ENCODE measurements at places on chromosomes 3 and 15.
A peak's percentile ranks its signal among the peaks of the same experiment; 100 is the strongest.

DNA sequence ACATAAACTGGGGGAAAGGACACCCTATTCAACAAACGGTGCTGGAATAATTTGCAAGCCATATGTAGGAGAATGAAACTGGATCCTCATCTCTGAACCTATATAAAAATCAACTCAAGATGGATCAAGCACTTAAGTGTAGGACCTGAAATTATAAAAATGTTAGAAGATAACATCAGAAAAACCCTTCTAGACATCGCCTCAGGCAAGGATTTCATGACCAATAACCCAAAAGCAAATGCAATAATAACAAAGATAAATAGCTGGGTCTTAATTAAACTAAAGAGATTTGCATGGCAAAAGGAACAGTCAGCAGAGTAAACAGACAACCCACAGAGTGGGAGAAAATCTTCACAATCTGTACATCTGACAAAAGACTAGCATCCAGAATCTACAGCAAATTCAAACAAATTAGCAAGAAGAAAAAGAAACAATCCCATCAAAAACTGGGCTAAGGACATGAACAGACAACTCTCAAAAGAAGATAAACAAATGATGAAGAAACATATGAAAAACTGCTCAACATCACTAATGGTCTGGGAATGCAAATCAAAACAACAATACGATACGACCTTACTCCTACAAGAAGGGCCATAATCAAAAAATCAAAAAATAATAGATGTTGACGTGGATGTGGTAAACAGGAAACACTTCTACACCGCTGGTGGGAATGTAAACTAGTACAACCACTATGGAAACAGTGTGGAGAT lies 408.7 kb downstream of the CNTN6 start:
- H3K4me1 ChIP-seq, result no peaks in the 10 kb centered on the region
- H3K27ac ChIP-seq, result no peak overlapping the region
- no peaks in the 10 kb centered on the region for H3K36me3 ChIP-seq
- no peak overlapping the region for H3K4me3 ChIP-seq
- no peak for DNase-seq
- no peaks in the 10 kb centered on the region for H3K27me3 ChIP-seq

DNA sequence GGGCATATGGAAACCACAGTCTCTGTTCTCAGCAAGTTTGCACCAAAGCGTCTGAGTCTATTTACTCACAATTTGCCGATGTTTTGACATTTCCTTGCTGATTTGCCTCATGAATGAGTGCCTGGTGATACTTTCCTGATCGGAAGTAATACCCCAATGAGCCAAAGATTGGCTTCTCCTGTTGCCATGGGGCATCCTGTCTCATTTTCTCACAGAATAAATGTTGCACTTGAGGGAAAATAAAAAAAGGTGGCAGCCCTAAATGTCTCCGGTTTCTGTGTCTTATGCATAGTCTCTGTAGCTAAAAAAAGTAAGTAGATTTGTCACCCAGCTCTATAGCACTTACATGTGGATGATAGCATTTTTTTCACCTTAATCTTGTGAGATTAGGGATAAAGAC lies 73.7 kb upstream of the CADPS start:
- no peak overlapping the region for H3K4me3 ChIP-seq
- H3K27ac ChIP-seq, result no peak overlapping the region
- H3K36me3 ChIP-seq, result no peaks in the 10 kb centered on the region
- H3K27me3 ChIP-seq, result no peaks in the 10 kb centered on the region
- no peak for DNase-seq

DNA sequence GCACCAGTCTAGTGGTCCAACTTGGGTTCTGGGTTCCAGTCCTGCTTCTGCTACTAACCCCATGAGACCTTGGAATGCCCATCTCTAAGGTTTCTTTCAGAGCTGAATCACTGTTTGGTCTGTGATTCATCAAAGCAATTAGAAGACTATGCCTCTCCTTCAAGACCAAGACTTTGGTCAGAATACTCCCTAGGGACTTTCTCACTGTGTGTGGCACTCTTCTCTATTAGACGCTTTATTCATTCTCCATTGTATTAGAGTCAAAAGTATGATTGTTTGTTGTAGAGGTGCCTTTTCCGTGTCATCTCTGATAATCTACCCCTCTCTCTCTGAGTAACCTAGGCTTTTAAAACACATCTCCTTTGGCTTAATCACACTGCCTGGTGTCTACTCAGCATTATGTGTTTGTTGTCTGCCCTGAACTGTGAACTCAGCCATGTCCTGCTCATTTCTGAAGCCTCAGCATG lies 90.5 kb downstream of the LPP start:
- H3K36me3 ChIP-seq, result no peaks in the 10 kb centered on the region
- H3K4me1 ChIP-seq, result peaks cover 24% of the 10 kb centered on the region
- H3K27me3 ChIP-seq, result no peaks in the 10 kb centered on the region
- H3K27ac ChIP-seq, result no peak overlapping the region

GRCh38 chr3:64351713-64352638 lies 126.7 kb upstream of the PRICKLE2 start:
- H3K4me1 ChIP-seq, result peaks cover 36% of the 10 kb centered on the region
- H3K36me3 ChIP-seq, result no peaks in the 10 kb centered on the region
- H3K27me3 ChIP-seq, result no peaks in the 10 kb centered on the region
- peak overlapping the region; percentile 69 for H3K27ac ChIP-seq
- no peak overlapping the region for H3K4me3 ChIP-seq

DNA sequence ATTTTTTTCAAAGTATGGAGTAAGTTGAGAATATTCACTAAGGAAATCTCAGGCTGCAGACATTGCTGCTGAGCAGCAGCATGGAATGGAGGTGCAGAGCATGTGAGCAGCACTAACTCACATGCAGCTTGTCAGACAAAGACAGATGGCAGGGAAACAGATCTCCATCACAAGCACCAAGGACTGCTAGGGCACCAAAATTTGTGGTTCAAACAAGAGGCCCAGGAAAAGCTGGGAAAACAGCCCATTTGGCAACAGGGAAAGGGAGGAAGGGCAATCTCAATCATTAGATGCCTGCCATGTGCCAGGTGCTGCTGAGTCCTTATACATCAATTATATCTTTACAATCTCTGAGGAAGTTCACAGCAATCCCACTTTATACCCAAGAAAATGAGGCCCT lies 47.2 kb upstream of the EIF1B start:
- no peaks in the 10 kb centered on the region for H3K27me3 ChIP-seq
- H3K36me3 ChIP-seq, result no peaks in the 10 kb centered on the region
- DNase-seq, result no peak
- H3K4me1 ChIP-seq, result no peaks in the 10 kb centered on the region
- H3K4me3 ChIP-seq, result no peak overlapping the region

- DNase-seq, result no peak
- H3K27me3 ChIP-seq, result no peaks in the 10 kb centered on the region
- H3K4me1 ChIP-seq, result peaks cover 23% of the 10 kb centered on the region
- H3K27ac ChIP-seq, result no peak overlapping the region
Measured at GRCh38 chr3:114563720-114564119, 269.9 kb downstream of the TIGIT start.
